ENCODE measurements at places on chromosomes 13 and 19. TPM values are rescaled to one million over a fixed set of nuclear protein-coding genes. Genes with fewer than 3 reads are reported as not detected.
A peak's percentile ranks its signal among the peaks of the same experiment; 100 is the strongest.

- H3K36me3 ChIP-seq: no peaks in the 10 kb centered on the region
- H3K27ac ChIP-seq: no peak overlapping the region
- no peaks in the 10 kb centered on the region for H3K4me1 ChIP-seq
- no peak for DNase-seq
- H3K27me3 ChIP-seq: no peaks in the 10 kb centered on the region
- H3K4me3 ChIP-seq: no peak overlapping the region
Observed at GRCh38 chr13:109939180-109939579, 152.8 kb upstream of the IRS2 start.

- H3K36me3 ChIP-seq: no peaks in the 10 kb centered on the region
- peak; percentile 13 for DNase-seq
- H3K27ac ChIP-seq: no peak within 1 kb of the TSS
- H3K4me3 ChIP-seq: no peak within 1 kb of the TSS
- peaks cover 25% of the 10 kb centered on the region for H3K27me3 ChIP-seq
- peaks cover 14% of the 10 kb centered on the region for H3K4me1 ChIP-seq
Observed at GRCh38 chr19:39083983-39084731, at the start of gene ACP7. ACP7 (plus strand) TSS chr19:39084368; CDS start chr19:39085270, 902 bp downstream.

DNA sequence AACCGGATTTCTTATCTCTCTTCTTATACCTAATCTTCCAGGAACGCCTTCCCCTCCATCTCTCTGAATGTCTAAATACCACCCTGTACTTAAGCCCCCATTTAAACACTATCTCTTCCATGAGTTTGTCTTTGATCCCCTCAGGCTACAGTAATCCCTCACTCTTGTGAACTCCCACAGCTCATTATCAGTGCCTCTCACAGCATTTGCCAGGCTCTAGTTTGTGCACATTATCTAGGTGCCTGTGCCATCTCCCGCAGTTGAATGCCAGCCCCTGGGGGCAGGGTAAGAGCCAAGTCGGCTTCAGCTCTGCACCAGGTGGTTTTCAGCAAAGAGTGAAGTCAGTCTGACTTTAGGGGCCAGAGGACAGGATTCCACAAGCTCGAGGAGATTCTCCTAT is 71.4 kb downstream of the FREM2 start:
- no peak overlapping the region for H3K27ac ChIP-seq
- H3K36me3 ChIP-seq: no peaks in the 10 kb centered on the region
- H3K27me3 ChIP-seq: no peaks in the 10 kb centered on the region
- DNase-seq: no peak
- H3K4me3 ChIP-seq: no peak overlapping the region

DNA sequence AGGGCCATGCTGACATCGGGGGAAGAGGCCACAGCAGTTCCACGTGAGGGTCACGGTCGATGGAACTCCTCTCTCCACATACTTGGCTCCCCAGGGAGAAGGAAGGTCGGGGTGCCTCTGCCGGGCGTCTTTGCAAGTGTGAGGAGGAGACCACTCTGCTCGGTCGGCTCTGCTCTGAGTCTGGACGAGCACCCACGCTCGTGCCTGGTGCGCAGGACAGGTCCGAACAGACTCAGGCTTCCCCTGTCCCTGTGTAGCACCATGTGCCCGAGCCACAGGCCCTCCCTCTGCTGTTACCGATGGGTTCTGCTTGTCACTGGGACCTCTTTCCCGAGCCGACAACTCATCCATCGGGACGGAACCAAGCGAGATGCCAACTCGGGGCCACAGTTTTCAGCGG is 35.1 kb downstream of the TMEM255B start:
- no peaks in the 10 kb centered on the region for H3K36me3 ChIP-seq
- no peak overlapping the region for H3K27ac ChIP-seq
- H3K4me3 ChIP-seq: no peak overlapping the region

- no peaks in the 10 kb centered on the region for H3K4me1 ChIP-seq
- DNase-seq: no peak
- H3K36me3 ChIP-seq: no peaks in the 10 kb centered on the region
- H3K4me3 ChIP-seq: no peak overlapping the region
Observed at GRCh38 chr13:81927347-81927746, 1586.4 kb upstream of the SPRY2 start.

GRCh38 chr13:29583073-29583785 is 12.3 kb downstream of the SLC7A1 start:
- no peak overlapping the region for H3K4me3 ChIP-seq
- H3K27me3 ChIP-seq: no peaks in the 10 kb centered on the region
- H3K4me1 ChIP-seq: no peaks in the 10 kb centered on the region
- no peak overlapping the region for H3K27ac ChIP-seq

DNA sequence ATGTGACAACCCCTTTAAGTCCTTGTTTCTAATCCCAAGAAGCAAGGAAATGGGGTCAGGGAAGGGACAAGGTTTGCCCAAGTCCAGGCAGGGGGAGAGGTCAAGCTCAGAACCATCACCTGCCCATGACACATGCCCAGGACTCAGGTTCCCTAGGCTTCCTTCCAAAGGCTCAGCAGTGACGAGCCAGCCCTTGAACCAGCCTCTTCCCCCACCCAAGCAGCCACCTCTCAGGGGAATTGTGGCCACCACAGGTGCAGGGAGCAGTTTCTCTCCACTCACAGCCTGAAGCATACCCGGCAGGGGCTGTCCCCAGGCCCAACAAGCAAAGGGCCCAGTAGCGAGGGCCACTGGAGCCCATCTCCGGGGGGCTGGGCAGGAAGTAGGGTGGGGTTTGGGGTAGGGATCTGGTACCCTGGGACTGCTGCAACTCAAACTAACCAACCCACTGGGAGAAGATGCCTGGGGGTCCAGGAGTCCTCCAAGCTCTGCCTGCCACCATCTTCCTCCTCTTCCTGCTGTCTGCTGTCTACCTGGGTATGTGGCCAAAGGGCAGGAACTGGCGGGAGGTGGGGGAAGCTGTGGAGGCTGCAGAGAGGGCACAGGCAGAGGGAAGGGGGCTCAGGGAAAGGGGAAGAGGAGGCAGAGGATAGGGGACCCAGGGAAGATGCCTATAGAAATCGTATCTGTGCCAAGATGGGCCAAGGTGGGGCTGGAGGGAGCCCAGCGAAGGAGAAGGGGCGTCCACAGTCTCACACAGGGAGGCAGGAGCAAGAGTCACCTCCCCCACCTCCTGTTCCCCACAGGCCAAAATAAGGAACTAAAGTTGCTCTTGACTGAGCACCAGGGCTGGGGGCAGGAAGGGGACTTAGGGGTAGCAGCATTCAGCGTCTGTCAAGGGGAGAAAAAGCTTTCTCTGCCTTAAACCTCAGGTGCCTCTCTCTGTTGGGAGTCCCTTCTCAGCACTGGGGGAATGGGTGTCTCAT is at the start of gene CD79A:
CD79A (plus strand) TSS at position 433 of the 986 bp plus-strand sequence; CDS start at position 459, 26 bp downstream.
- H3K4me1 ChIP-seq: peaks cover 94% of the 10 kb centered on the region
- DNase-seq: no peak
- H3K36me3 ChIP-seq: no peaks in the 10 kb centered on the region
- peak within 1 kb of the TSS; percentile 70 for H3K4me3 ChIP-seq

GRCh38 chr13:33978653-33979052 is 160.7 kb downstream of the RFC3 start:
- H3K4me3 ChIP-seq: no peak overlapping the region
- DNase-seq: no peak
- H3K4me1 ChIP-seq: no peaks in the 10 kb centered on the region
- no peaks in the 10 kb centered on the region for H3K36me3 ChIP-seq

- no peaks in the 10 kb centered on the region for H3K36me3 ChIP-seq
- no peaks in the 10 kb centered on the region for H3K4me1 ChIP-seq
- H3K27me3 ChIP-seq: no peaks in the 10 kb centered on the region
- no peak overlapping the region for H3K27ac ChIP-seq
- H3K4me3 ChIP-seq: no peak overlapping the region
Observed at GRCh38 chr19:32397671-32398101, 7.9 kb upstream of the DPY19L3 start.

DNA sequence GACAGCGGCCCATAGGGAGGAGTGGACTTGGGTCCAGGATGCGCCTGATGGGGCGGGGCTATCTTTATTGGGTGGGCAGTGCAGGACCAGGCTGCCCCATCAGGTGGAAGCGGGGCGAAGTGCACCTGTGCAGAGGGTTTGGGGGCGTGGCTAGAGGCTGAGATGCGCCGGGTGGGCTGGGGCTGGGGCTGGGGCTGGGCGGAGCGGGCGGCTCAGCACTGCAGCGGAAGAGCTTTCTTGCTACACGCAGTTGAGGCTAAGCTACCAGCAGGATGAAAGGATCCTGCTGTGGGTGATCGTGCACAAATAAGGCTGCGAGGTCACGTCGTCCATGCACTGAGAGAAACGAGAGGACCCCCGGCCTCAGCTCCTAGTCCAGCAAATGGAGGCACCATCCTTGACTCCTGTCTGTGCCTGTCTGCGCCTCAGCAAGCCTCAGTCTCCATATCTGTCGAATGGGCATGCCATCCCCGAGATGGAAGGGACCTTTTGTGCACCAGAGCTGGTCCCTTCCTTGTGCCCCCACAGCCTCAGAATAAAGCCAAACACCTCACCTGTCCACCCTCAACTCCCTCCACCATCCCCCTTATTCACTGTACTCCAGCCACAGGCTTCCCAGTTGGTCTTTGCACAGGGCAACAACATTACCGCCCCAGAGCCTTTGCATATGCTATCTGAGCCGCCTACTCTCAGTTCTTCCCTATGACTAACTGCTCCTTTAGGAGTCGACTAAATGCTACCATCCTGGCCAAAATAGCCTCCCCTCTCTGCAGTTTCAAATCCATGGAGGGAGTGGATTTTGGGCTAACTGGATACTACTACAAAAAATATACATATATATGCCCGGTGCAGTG is 21.0 kb upstream of the HOMER3 start:
- peaks cover 11% of the 10 kb centered on the region for H3K4me1 ChIP-seq
- no peak overlapping the region for H3K27ac ChIP-seq
- H3K27me3 ChIP-seq: no peaks in the 10 kb centered on the region
- DNase-seq: no peak

DNA sequence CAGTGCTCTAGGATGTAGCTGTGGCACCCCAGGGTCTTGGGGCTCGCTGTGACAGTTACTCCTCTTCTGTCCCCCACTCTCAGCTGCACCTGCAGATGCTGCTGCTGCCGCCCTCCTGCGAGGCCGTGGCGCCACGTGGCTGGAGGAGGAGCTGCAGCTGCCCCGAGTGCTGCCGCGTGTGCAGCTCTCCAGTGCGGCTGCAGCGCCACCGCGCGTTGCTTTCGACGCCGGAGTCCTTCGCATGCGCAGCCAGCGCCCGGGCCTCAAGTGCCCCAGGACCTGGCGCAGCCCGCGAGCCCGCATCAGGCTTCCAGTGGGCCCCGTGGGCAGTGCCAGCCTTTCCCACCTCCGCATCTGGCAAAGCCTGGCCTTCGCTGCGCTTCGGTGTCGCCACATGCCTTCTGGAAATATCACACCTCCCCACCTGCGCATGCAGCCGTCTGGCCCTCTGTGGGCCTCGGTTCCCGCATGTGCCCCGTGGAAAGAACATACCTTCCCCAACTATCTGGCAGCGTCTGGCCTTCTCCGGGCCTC is 692 bp upstream of the ZNF580 start:
- H3K36me3 ChIP-seq: peaks cover 4% of the 10 kb centered on the region
- no peak overlapping the region for H3K4me3 ChIP-seq
- peaks cover 85% of the 10 kb centered on the region for H3K4me1 ChIP-seq
- H3K27me3 ChIP-seq: no peaks in the 10 kb centered on the region
- H3K27ac ChIP-seq: peak overlapping the region; percentile 80

- DNase-seq: no peak
- H3K27ac ChIP-seq: no peak overlapping the region
- no peaks in the 10 kb centered on the region for H3K27me3 ChIP-seq
- H3K4me1 ChIP-seq: peaks cover 9% of the 10 kb centered on the region
Observed at GRCh38 chr19:13781547-13781946, 7.3 kb downstream of the C19orf53 start.

DNA sequence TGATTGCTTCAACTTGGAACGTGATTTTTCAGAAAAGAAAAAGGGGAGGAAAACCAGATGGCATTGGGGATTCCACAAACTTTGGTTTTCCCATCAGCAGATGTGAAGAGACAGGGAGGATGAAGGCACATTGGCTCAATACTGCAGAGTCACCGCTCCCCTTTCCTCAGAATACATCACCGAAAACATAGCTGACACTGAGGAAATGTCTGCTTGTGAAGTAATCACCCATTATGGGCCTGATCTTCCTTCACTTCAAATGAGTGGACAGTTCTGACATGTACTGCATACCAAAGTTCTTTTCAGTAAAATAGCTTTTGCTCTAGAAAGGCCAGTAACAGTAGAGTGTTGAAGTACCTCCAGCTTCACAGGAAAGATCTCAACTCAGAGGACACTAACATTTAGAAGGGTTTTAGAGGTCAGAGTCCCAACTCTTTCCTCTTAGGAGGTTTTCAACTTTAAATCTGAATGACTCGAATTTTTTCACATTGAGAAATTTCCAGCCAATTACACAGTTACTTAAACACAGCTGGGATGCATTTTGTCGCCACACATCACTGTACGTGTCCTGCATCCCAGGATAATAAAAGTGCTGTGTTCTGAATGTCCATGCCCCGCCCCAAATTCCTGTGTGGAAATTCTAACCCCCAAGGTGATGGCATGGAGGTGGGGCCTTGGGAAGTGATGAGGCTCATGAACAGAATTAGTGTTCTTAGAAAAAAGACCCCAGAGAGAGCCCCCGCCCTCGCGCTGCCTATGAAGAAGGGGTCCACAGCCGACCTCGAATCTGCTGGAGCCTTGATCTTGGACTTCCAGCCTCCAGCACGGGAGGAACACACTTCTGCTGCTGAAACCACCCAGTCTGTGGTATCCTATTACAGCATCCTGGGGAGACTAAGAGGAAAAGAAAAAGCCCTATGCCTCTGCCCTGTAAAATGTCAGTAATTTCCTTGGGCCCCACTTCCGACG is 77.7 kb downstream of the COL4A1 start:
- H3K4me1 ChIP-seq: no peaks in the 10 kb centered on the region
- H3K36me3 ChIP-seq: no peaks in the 10 kb centered on the region
- H3K27me3 ChIP-seq: no peaks in the 10 kb centered on the region

- no peaks in the 10 kb centered on the region for H3K27me3 ChIP-seq
- H3K36me3 ChIP-seq: peaks cover 21% of the 10 kb centered on the region
- H3K27ac ChIP-seq: peak overlapping the region; percentile 51
- H3K4me3 ChIP-seq: no peak overlapping the region
- no peak for DNase-seq
- peaks cover 12% of the 10 kb centered on the region for H3K4me1 ChIP-seq
Observed at GRCh38 chr19:15448778-15449619, 757 bp downstream of the WIZ start.

- H3K27me3 ChIP-seq: peaks cover 14% of the 10 kb centered on the region
- DNase-seq: no peak
- peaks cover 15% of the 10 kb centered on the region for H3K4me1 ChIP-seq
- H3K36me3 ChIP-seq: no peaks in the 10 kb centered on the region
Observed at GRCh38 chr19:2488405-2488941, 12.5 kb downstream of the GADD45B start.

ZNF681 gene
- total RNA-seq: 1.9 TPM

NLRP11 gene
- total RNA-seq: not detected
